Activated naive CD8-positive, alpha-beta T cell treated with anti-CD3 and anti-CD28 coated beads, Interleukin-2, amount 10 ng/mL, durations not matched to agents 7 days and 5 days (primary cell): ENCODE measurements at places on chromosomes 4 and X. TPM values are rescaled to one million over a fixed set of nuclear protein-coding genes. Genes with fewer than 3 reads are reported as not detected.
A peak's percentile ranks its signal among the peaks of the same experiment; 100 is the strongest.

The PNMA5 gene
- total RNA-seq = 0.17 TPM

The RHOXF2 gene
- total RNA-seq = not detected

The VAMP7 gene
- total RNA-seq = 27.7 TPM

The XPNPEP2 gene
- total RNA-seq = 0.67 TPM

The ADH1C gene
- not detected for total RNA-seq

The TCEAL4 gene
- 6.0 TPM for total RNA-seq

The PCDH7 gene
- total RNA-seq = not detected

- no peak for DNase-seq
These were observed 122.7 kb upstream of the STS start for GRCh38 chrX:7024850-7025249.

- DNase-seq = no peak
These were observed 1075.7 kb upstream of the PABPC4L start for GRCh38 chr4:135277068-135277979.

GRCh38 chrX:1450361-1451161 is 2.1 kb downstream of the ASMTL start:
- peak; percentile 39 for DNase-seq

- DNase-seq = no peak
These were observed 1.3 kb downstream of the CNGA1 start for GRCh38 chr4:48015216-48015615.

DNA sequence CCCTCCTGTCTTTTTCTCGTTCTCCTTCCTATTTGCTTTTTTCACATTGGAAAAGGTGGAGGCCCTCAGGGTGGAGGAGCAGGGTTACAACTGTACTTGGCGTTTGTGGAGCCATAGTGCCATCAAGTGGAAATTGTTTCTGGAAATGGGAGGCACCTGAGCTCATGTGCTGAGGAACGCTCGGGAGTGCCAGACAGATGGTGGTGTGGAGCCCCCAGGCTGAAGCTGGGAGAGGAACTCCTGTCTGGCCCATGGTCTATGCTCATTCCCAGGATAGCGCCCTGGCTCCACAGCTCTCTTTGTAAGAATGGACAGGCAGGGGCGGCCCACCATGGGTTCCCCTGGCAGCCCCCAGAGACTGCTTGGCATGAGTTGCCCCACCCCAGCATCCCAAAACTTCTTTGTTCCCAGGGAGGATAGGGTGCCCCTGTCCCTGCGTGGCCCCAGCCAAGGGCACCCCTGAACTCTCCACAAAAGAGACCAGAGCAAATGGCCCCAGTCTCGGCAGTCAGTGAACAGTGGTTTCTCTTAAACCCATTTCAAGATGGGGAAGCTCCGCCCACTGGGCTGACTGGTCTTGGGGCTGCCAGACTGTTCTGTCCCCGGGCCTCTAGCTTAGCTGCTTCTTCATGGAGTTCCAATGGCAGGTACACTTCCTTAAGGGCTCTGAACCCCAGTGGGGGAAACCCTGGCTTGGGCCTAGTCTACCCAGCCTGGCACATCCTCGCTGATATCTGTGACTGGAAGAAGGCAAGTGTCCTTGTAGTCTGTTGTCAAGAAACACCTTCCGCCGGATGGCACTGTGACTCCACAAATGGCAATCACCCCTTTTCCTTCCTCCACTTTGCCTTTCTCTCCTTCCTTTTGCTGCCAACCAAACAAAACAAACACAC is 70.1 kb downstream of the NBDY start:
- no peak for DNase-seq

DNA sequence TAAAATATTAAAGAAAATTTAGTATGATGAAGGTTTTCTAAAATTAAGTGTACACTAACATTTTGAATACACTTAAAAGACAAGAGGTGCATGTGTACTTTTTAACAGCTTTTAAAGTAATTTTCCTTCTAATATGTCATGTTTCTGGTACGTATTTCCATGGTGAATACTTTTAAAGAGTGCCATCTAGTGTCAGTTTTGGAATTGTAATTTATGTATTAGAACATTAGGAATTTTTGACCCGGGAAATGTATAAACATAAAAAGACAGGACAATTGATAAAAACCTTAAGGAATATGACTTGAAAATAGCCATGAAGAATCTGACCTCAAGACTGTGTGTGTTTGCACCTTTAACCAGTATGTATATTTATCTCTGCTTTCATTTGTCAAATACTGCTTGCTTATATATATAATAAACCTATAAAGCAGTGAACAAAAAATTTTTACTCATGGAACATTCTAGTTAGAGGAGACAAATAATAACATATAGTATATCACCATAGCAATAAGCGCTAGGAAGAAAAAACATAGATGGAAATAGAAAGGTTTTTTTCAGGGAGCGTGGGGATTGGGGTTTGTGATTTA is 7.2 kb downstream of the GSTCD start:
- no peak for DNase-seq

DNA sequence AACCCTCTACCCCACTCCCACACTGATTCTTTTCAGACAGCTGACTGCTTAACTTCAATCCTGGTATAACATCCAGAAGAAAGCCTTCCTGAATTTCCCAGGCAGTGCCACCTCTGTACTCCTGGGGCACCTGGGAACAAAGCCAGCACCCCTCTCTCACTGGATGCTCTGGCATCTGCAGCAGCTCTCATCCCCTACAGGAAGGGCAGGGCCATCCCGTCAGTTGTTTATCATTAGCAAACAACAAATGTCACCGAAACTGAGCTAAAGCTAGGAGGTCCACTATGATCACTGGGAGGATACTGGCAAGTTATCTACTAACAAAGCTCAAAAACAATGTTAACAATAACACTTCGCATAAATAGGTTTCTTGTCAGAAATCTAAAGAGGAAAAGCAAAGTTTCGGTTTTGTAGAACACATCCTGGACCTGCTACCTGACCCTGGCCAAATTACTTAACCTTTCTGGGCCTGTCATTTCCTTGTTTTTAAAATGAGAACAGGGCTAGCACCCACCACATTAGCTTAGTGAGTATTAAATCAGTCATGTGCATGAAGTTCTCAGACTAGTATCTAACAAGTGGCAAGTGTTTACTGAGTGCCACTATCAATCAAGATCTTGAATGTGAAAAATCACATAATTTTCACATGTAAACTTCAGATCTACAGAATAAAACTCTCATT is 86.6 kb downstream of the NR3C2 start:
- no peak for DNase-seq

- DNase-seq = no peak
These were observed 201.3 kb downstream of the MAD2L1 start for GRCh38 chr4:119865389-119865788.

GRCh38 chrX:48813644-48814043 is 11.8 kb downstream of the HDAC6 start:
- DNase-seq = no peak

DNA sequence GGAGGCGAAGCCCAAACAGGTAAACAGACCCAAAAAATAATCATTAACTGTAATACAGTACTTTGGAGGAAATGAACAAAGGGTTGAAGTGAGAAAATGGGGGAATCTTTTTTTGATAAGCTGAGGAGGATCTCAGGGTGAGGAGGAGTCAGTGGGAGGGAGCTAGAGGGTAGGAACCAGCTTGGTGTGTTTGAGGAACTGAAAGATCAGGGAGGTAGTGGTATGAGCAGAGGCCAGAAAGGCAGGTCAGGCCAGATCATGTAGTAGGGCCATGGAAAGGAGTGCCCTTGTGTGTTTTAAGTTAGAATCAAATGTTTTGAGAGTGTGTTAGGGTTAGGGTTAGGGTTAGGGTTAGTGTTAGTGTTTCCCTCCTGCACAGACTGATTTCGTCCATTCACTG is 48.8 kb downstream of the PPP2R2C start:
- no peak for DNase-seq

DNA sequence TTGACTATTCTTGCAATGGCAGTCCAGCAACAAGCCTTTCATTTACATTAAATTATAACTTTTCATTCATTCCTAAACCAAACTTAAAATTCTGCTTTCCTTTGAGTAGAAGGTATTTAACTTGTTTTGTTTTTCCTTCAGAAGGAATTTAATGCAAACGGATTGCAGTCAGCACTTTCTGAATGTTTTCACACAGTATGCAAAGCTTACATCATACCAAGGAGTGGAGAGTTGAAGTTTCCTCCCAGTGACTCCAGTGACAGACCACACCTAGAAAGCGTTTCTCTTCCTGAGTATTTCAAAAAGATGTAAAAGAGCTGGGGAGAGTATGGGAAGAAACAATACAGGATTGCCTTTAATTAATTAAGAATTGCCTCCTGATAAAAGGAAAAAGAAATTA is 8.1 kb downstream of the EPGN start:
- no peak for DNase-seq

- no peak for DNase-seq
These were observed 109.6 kb downstream of the IL15 start for GRCh38 chr4:141746026-141746425.

- no peak for DNase-seq
These were observed 60.2 kb downstream of the MAOB start for GRCh38 chrX:43822014-43822413.

DNA sequence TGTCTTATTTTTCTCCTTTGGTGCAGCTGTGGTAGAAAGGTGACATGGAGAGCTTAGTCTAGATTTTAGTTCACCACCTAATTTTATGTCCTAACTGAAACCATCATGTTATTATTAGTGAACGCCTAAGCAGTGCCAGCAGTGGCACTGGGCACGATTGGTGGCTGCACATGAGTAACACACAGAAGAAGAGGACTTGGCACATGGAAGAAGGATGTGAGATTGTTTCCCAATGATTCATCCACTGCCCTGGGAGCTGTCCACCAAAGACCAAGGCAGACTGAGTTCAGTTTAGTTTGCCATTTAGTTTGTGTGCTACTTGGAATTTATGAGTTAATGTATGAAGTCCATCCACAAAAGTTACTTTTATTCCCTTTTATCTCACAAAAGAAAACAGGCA is 68.1 kb upstream of the NAP1L5 start:
- DNase-seq = no peak

GRCh38 chr4:42359711-42360110 is 37.6 kb upstream of the SHISA3 start:
- no peak for DNase-seq

DNA sequence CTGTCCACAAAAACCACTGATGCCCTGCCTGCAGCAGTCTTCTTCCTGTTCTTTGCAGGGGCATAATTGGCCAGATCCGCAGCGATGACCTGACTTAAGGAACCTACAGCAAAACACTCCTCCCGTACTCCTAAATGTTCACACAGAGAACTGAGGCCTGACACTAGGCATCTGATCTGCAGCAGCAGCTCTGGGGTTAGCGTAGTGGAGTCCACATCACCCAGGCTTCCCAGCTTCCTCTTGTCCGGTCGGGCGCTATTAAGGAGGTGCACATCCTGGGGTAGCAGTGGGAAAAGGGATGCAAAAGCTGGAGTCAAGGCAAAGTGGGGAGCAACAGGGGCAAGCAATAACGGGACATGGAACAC is 758 bp downstream of the SCFD2 start:
- no peak for DNase-seq

DNA sequence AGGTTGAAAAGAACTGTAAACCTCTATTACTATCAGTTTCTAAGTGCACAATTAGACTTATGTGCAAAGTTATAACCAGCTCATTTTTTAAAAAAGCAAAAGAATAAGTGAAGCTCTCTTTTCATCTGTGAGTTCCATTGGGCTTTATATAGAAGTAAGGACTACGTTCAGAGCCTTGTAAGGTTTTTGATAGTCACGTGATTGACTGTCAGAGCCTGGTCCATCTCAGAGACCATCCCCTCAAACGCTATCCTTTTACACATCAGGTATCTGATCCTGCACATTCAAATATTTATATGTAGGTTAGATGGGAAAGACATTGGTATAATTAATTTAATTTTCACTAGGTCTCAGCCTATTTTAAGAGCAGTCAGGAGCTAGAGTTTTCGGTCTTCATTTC is 279.3 kb downstream of the INPP4B start:
- no peak for DNase-seq

- no peak for DNase-seq
These were observed 30.2 kb downstream of the AGA start for GRCh38 chr4:177411996-177412395.

DNA sequence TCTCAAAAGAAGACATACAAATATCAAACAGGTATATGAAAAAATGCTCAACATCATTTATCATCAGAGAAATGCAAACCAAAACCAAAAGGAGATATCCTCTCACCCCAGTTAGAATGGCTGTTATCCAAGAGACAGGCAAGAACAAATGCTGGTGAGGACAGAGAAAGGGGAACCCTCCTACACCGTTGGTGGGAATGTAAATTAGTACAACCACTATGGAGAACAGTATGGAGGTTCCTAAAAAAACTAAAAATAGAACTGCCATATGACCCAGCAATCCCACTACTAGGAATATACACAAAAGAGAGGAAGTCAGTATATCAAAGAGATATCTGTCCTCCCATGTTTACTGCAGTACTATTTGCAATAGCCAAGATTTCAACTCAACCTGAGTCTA is 83.5 kb downstream of the CDS1 start:
- DNase-seq = no peak

GRCh38 chr4:33626221-33626620 is 2618.1 kb downstream of the ARAP2 start:
- DNase-seq = no peak

- no peak for DNase-seq
These were observed 134.3 kb upstream of the AP1S2 start for GRCh38 chrX:15988661-15989603.

- no peak for DNase-seq
These were observed 832.4 kb downstream of the STIM2 start for GRCh38 chr4:27692868-27693634.

- DNase-seq = no peak
These were observed 215.7 kb downstream of the GC start for GRCh38 chr4:71568131-71568530.
